Activated naive CD4-positive, alpha-beta T cell (primary cell): ENCODE measurements at places on chromosomes 7 and 10.

DNA sequence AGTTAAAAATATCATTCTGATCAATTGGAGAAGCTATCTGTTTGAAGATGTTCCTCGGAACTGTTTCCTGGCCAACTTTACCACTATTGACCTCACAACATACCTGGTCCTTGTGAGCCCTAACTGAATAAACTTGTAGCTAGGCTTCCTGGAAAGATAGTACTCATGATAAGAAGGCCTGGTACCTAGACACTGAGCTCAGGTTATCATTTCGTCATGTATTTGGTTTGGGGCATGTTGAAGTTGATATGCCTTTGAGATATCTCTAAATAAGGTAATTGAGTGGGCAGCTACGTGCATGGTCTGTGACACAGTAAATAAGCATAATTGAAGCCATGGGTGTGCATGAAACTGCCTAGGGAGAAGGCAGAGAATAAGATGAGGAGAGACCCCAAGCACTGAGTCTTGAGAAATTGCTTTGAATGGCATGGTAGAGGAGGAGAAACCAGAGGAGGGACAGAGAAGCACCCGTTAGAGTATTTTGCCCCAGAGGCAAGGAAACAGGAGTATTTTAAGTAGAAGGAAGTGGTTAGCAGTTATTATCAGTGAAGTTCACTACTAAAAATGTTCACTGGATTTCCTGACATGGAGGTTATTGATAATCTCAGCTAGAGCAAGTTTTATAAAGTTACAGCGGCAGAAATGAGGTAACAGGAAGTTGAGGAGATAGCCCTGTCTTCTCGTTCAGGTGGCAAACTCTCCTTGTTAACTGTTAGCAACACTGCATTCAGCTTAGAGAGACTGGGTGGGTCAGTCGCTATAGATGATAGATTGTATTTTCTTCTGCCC lies 55.6 kb downstream of the CC2D2B start:
- no peak for DNase-seq

- DNase-seq = no peak
These were observed 66.0 kb upstream of the FOXK1 start for GRCh38 chr7:4616116-4616515.

DNA sequence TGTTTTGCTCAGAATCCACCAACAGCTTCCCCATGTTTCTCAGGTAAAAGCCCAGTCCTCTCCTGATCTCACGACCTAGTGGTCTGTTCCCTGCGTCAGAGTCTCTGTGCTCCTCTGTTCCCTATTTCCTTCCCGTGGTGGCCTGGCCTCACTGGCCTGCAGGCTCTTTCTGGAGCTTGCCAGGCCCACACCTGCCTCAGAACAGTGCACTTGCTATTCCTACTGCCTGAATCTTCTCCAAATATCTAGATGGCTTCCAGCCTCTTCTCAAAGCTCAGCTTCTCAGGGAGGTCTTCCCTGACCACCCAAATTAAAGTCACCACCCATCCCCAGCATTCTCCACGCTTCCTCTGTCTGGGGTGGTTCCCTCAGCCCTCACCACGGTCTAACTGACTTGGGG lies 165.3 kb downstream of the USP6NL start:
- DNase-seq = no peak

GRCh38 chr7:27254625-27255024 lies 12.0 kb downstream of the EVX1 start:
- no peak for DNase-seq

DNA sequence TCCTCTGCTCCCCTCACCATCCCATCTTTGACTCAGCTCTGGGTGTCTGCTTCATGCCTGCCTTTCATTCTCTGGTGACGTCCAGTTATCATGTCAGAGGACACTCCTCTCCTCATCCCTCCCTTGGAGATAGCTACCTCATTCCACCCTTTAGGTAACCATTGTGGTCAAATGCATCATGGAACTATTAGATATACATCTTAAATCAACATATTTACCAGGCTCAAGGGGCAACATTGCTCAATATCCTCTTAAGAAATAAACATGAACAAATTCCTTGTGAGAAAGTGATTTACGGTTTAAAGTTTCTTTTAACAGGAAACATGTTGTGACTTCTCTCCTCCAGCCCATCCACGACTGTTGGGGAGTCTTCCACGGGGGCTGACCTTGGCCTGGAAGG lies 511.6 kb upstream of the IGFBP3 start:
- no peak for DNase-seq
